ENCODE measurements at places on chromosomes 11 and 22.
A peak's percentile ranks its signal among the peaks of the same experiment; 100 is the strongest.

- DNase-seq, result no peak
Measured at GRCh38 chr11:47672283-47672730, 29.9 kb upstream of the MTCH2 start.

DNA sequence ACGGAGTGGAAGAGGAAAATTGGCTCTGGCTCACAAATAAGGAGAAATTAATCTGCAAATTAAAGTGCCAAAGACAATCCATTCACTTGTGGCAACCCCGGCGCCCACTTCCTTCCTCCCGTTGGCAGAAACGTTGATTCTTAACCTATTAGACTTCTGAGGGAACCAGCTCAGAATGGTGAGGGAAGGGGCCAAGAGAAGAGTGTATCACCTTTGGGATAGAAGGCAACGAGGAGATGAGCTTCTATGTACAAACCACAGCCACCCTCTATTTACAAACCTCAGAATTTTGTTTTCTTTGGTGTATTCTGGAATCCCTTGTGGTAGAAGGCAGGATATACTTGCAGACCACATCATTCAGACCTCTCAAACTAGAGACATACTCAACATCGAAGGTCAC, 1.1 kb downstream of the MB start:
- DNase-seq, result no peak

DNA sequence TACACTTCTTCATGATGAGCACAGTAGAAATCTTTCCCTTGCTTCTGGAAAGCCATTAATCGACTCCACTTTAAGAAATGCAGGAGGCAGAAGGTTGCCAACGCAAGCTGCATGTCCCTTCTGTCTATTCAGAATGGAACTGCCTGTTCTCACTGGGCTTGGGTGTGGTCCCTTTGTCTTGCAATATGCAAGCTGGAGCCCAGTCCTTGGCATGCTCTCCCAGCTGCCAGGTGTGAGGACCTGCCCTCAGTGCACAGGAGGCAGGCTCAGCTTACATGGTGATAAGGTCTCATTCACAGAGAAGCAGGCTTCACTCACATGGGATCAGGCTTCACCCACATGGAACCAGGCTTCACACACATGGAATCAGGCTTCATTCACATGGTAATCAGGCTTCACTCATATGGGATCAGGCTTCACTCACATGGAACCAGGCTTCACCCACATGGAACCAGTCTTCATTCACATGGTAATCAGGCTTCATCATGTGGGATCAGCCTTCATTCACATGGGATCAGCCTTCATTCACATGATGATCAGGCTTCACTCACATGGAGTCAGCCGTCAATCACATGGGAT, 59.2 kb upstream of the USP47 start:
- DNase-seq, result peak; percentile 43

- DNase-seq, result peak; percentile 33
Measured at GRCh38 chr22:50672471-50673230, at the start of gene SHANK3. Gene SHANK3 (plus strand): TSS chr22:50672823.

- no peak for DNase-seq
Measured at GRCh38 chr11:10371926-10372641, 67.2 kb downstream of the ADM start.

DNA sequence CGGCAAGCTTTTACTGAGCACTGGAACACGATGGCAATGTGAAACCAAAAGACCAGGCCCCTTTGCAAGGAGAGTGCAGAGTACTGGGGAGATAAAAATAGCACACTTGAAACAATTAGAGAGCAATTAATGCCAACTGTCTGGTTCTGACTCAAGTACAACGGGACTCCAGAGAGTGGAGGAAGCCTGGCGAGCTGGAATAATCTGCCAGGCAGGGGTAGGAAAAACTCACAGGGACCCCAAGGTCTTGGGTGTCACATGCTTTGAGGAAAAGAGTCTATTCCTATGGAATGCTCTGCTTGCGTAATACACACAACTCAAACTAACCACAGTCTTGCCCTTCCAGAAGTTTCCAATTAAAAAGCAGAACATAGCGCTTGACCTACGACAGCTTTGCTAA, 113.0 kb upstream of the CLMP start:
- no peak for DNase-seq

- peak; percentile 45 for DNase-seq
Measured at GRCh38 chr22:42754658-42755057, 34.0 kb upstream of the A4GALT start.

- no peak for DNase-seq
Measured at GRCh38 chr11:2177076-2177475, 5.5 kb upstream of the TH start.

GRCh38 chr11:47518212-47518964, 34.5 kb downstream of the CELF1 start:
- no peak for DNase-seq

DNA sequence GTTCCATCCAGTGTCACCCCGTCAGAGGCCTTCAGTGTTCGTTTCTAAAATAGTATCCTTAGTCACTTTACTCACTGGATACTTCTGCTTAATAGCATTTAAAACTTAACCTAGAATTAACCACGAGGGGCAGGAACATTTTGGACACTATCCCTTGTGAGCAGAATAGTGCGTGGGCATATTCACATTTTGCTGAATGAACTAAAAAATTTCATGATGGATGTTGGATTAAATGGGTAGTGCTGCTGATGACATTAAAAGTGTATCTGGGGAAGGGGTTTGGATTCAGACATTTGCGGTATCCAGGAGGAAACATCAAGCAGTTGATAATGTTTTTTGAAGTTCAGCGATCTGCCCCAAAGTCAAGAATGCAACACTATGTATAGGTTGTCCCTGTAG, 750 bp upstream of the NAT10 start:
- DNase-seq, result no peak

DNA sequence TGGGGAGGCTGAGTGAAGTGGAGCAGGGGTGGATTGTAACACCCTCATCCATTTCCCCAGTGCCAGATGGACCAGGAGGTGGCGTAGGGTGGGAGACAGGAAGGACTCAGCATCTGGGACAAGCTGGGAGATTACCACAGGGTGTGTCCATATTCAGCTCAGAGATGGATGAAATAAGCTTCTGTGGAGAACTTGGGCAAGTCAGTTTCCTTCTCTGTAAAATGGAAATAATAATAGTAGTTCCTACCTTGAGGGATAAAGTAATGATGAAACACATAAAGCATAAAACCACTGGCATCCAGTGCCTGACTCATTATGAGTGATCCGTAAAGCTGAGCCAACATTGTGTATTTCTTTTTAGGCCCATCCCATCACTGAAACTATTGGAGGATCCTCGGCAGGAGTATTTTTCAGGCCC, 607 bp upstream of the ROBO4 start:
- DNase-seq, result no peak

DNA sequence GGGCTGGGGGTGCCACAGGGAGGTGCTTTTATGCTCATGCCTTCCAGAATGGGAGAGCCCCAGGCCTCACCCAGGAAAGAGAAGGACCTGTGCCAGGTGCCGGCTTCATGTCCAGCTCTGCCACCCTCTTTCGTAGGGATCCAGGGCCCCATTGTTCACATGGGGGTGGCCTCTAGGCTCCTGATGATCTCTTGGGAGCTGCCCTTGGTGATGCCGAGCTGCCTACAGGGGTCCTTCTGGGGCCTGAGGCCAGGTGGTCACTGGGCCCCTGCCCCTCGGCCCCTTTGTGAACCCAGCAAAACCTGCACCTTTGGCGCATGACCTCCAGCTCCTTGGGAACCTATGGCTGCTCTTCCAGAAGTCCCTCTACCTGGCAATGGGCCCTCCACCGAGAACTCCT, 41.4 kb upstream of the SMIM38 start:
- DNase-seq, result no peak

DNA sequence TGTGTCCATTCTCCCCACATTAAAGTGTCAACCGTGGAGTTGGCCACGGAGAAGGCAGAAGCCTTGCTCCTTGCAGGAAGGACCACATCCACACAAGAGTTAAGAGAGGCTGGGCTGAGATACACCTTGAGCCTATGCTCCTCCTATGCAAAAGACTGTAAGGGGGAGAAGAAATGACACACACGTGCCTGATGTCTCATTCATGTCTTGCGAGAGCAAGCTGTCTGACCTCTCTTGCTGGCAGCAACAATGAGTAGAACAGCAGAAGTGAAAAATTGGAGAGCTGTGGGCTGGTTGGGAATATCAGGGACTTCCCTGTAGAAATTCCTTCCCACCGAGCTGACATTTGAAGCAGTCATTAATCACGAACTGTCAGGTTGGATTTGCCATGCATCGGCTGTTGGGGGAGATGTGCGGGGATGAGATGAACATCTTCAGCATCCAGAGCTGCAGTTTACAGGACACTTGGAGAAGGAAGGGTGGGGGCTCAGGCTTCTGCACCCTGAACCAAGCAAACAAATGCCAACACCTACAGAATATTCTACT, 139.3 kb downstream of the MYO18B start:
- DNase-seq, result no peak

DNA sequence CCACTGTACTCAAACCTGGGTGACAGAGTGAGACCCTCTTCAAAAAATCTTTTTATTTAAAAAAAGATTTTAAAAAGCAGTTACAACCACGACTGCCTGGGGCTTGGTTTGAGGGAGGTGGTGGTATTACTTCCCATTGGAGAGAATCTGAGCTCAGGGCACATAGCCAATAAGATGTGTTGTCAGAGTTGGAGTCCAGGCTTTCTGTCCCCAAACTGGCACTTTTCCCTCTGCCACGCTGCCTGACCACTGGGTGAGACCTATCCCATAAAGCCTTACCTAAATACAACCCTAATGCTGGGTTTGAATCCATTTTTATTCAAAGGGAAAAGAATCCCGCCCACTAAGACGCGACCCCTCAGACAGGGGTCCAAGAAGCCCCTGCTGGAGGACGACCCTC, 11.5 kb downstream of the CHADL start:
- no peak for DNase-seq

- DNase-seq, result no peak
Measured at GRCh38 chr11:19946681-19947080, 213.6 kb downstream of the DBX1 start.

DNA sequence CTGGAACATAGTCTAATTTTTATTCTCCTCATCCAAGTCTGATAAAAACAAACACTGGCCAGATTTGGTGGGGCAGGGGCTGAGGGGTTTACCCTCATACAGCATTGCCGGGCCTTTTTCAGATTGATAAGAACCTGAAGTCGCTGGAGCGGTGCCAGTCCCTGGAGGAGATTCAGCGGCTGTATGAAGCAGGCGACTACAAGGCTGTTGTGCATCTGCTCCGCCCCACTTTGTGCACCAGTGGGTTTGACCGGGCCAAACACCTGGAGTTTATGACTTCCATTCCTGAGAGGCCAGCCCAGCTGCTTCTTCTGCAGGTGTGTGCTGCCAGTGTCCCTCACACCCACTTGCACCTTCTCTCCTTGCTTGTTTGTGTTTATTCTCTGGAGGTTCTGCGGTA, 55.8 kb downstream of the CABIN1 start:
- DNase-seq, result peak; percentile 62

DNA sequence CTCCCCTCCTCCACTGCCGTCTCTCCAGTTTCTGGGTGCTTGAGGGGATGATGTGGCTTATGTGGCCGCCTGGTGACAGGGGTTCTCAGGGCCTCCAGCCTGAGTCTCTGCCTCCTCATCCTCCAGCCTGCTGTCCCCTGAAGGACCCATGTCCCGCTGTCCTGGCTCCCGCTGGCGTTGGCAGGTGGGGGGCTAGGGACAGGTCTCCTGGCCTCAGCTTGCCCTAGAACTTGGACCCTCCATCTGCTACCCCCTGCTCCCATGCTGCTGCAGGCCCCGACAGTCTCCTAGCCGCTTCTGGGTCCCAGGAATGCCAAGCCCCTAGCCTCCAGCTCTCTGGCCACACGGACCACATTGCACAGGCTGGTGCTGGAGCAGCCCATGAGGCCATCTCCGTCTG, 13.9 kb upstream of the CELSR1 start:
- DNase-seq, result no peak

DNA sequence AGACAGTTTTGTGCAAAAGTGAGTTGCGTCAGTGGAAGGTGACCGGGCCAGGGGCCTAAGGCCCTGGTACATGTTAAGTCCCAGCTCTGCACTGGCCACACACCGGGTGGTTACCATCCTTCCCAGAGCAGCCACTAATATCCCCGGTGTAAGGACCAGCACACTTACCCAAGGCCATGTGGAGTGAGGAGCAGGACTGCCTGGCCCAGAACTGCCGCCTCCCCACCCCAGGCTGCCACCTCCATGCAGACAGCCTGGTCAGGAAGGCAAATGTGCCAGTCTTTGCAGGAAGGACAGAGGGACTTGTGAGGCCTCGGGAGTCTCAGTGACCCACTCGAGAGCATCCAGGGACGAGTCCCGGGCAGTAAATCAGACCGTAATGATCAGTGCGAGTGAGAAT, 102.9 kb downstream of the MORC2 start:
- DNase-seq, result no peak

GRCh38 chr11:20631519-20632168, 32.2 kb downstream of the SLC6A5 start:
- DNase-seq, result no peak

DNA sequence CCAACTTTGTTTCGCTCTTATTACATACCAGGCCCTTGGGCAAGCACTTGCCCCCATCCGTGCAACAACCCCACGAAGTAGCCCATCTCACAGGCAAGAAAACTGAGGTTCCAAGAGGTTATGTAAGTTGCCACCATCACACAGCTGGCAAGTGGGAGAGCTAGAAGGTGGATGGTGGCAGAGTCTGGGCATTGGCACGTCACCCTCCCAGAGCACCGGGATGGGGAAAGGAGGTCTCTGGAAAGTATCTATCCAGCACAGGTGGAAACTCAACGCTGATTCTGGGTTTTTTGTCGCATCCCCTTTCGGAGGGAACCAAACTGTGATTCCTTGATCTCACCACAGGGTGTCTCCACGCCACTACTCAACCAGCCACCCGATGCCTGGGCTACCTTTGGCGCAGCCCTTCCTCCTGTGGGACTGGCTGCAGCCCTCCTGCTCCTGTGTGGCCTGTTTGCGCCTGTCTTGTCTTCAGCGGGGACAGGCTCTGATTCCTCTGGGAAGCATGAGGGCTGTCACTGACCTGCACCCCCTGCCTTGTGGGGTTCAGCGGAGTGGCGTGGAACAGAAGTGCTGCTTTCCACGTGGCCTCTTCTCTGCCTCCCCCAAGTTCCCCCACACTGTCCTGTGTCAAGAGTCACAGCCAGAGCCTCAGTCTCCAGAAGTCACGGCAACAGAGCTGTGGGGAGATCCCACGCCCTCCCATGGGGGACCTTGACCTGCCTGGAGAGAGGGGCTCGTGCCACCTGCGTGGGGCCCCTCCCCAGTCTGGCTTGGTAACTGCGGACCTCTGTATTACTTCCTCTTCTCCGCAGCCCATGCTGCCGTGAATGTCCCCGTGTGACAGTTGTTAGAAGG, 34.4 kb upstream of the TRIM29 start:
- DNase-seq, result peak; percentile 76

GRCh38 chr11:106913141-106913540, 105.1 kb downstream of the GUCY1A2 start:
- no peak for DNase-seq

GRCh38 chr11:119323532-119324033, 6.7 kb upstream of the MCAM start:
- peak; percentile 70 for DNase-seq

- no peak for DNase-seq
Measured at GRCh38 chr11:44978274-44978960, 27.7 kb upstream of the TP53I11 start.

All from body of pancreas (tissue), 4 donors.